ENCODE measurements at places on chromosomes 7 and 10.
A peak's percentile ranks its signal among the peaks of the same experiment; 100 is the strongest.

DNA sequence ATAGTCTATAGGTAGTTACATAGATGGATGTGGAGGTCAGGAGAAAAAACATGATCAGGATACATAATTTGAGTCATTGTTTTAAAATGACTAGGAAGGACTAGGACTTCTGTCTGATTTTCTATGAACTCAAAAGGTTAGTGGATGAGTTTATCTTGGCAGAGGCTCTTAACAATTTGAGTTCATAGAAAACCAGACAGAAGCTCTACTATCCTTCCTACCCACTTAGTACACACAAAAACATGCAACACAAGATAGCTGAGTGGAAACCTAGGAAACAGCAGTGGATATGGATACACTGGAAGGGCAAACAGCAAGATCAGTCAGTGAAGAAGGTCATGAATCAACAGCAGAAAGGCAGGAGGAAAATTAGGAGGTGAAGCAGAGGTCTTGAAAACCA, 84.6 kb downstream of the VPS50 start:
- DNase-seq: no peak

- no peak for DNase-seq
Measured at GRCh38 chr7:88002617-88003016, 68.6 kb downstream of the ADAM22 start.

DNA sequence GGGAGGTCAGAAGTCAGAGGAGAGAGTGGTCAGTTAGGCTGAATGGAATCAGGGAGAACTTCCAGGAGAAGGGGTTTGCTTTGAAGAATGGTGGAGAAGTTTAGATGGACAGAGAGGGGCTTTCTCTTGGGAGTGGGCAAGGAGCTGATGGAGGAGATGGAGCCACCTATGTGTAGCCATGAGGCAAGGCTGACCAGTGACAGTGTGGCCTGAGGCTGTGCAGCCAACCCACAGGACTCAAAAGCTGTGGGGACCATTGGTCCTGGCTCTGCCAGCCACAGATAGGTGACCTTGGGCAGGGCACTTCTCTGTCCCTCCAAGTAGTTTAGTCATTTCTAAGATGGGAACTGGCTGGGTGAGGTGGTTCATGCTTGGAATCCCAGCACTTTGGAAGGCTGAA, 18.7 kb downstream of the NEURL1 start:
- DNase-seq: no peak

DNA sequence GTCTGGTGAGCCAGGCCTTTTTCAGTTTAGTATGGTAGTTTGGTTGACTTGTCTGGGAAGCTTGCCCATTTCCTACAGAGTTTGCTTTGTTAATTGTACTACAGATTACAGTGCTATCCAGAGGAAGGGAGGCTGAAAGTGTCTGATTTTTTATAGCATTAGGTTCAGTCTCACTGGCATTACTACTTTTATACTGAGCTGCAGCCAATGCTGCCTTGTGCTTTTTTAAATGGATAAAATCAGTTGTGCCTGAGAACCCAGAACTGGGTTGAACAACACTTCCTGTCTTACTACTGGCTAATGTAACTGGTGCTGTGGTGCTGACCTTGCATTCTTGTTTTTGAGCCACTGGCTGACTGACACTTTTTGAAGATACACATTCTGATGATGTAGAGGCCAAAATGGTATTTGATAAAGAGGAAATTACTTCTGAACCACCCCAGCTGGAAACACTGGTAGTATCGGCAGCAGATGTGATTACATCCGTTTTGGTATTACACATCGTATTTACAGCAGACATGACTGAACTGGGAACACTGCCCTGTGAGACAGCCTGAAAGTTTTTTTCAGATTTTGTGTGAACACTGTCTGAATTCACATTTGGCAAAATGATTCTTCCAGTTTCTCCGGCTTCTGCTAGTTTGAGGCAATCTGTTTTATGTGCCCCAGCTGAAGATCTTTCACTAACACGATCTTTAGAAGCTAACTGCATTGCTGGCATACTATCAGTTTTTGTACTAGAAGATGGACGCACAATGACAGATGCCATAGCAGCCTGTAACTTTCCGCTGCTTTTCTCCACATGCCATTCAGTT, 74.1 kb downstream of the NRBF2 start:
- no peak for DNase-seq

GRCh38 chr10:82071231-82071630, 196.2 kb downstream of the NRG3 start:
- DNase-seq: no peak

GRCh38 chr10:119834188-119834587, 38.5 kb downstream of the MCMBP start:
- DNase-seq: no peak

DNA sequence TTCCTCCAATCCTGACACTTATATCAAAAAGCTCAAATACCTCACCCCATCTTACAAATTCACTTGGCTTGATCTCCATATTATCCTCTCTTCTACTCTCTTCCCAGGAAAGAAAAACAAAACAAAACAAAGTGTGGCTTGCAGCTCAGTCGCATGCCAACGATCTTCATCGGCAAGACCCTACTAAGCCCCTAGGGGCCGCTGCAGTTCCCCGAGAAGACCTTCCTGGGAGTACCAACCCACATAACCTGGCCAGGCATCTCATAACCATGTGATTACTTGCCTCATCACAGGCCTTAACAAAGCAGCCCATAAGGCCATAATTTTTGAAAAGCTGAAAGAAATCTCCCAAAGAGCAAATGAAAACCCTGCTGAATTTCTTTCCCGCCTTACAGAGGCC, 103.7 kb downstream of the ZNF92 start:
- no peak for DNase-seq

DNA sequence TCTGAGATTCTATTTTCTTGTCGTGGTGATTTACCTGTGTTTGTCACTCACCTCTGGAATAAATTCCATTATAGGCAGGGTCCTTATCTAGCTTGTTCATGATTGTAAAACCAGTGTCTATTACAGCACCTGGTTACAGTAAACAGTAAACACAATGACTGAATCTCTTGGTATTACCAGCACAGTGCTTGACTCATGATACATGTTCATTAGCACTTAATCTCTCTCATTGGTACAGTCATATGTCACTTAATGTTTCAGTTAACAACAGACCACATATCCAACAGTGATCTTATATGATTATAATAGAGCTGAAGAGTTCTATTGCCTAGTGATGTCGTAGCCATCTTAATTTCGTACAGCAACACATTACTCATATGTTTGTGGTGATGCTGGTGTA, 1.6 kb upstream of the TASOR2 start:
- DNase-seq: no peak

DNA sequence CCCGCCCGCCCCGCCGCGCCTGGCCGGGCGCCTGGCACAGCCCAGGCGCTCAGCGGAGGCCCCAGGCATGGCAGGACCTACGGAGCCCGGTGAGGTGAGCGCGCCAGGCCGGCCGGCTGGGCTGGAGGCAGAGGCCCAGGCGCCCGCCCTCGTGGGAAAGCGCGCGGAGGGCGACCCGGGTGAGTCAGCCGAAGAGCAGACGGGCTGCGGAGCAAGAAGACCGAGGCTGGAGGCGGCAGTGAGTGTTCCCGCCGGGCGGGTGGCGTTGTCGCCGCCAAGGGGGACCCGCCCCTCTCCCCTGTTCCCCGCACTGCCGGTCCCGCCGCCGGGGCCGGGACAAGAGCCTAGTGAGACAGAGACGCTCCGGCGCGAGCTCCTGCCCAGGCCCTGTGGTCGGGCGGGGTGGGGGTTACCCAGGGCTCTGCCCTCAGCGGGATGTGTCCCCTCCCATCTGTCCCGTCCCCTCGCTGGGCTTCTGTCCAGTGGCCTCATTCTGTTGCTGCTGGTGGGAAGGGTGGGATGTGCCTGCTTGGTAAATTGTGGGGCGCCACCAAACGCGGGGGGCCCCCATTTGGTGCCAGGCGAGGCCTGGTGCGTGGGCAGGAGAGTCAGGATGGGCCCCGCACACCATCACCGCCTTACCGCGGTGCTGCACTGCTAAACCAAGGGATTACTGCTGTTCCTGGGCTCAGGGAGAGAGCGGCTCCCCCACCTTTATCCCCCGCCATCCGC, 17.0 kb upstream of the NODAL start:
- peak; percentile 44 for DNase-seq

DNA sequence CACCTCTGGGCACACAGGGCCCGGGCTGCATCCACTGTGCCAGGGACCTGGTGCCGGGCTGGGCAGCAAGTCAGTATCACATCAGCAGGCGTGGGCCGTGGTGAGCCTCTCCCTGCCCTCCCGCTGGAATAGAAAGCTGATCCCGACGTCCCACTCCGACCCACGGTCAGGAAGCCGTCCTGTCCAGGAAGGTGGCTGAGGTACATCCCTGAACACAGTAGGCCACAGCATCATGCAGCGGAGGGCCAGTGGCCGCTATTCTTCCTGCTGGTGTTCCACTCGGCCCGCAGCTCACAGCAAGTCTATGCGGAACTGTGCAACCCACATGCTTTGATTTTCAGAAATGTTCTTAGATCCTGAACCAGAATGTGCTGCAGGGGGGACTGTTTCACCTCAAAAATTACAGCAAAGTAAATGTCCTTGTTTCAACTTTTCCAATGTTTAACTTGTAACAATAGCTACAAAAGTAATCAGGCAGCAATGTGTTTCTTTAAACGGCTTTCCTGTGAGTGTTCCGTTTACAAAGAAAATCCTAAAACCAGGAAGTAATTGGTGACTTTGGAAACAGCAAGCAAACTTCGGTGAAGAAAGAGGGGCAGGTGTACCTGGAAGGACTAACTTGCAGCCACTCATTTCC, 676 bp upstream of the GPR146 start:
- DNase-seq: no peak

- DNase-seq: no peak
Measured at GRCh38 chr7:123494193-123494796, 40.1 kb downstream of the IQUB start.

DNA sequence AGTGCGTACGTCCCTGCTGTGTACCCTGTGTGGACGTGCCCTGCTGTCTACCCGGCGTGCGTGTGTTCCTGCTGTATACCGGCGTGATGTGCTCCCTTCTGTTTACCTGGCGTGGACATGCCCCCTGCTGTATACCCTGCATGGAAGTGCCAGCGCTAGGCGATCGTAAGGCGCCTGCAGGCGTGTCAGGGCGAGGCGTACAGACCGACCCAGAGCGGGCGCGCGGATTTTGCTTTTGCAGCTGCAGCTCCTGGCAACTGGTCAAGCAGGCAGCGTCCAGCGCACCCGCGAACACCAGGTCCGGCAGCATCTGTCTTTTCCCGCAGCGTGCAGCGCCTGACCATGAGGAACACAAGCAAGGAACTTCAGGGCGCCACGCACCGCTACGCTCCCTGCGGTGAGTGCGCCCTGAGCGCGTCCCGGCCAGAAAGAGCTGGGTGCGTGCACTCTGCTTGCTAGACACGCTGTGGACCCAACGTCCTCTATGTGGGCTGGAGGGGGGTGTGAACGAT, 680 bp downstream of the C7orf57 start:
- DNase-seq: no peak

- DNase-seq: no peak
Measured at GRCh38 chr7:36299223-36299774, 90.4 kb upstream of the ANLN start.

- DNase-seq: no peak
Measured at GRCh38 chr7:31778296-31778695, 91.3 kb downstream of the PPP1R17 start.

GRCh38 chr7:16753932-16754855, 639 bp downstream of the TSPAN13 start:
- DNase-seq: no peak

- DNase-seq: no peak
Measured at GRCh38 chr10:103111918-103112877, 80.9 kb downstream of the NT5C2 start.

- DNase-seq: no peak
Measured at GRCh38 chr7:85114342-85114741, 72.5 kb downstream of the SEMA3D start.

DNA sequence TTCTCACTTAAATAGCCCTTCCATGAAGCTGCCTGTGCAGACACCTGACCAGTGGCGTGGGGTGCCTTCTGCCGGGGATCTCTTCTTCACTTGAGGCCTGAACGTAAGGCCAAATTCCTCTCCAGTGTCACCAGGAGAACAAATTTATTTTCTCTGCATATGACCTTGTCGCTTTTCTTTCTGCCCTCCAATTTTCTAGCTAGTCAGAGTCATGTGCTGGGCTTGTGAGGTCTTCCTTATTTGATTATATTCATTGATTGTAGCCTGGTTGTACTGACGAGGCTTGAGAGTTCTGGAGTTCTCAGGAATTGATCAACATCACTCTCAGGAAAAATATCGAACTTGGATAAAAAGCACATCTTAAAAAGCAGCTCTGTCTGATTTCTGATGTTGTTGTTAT, 255.7 kb downstream of the BUB3 start:
- no peak for DNase-seq

DNA sequence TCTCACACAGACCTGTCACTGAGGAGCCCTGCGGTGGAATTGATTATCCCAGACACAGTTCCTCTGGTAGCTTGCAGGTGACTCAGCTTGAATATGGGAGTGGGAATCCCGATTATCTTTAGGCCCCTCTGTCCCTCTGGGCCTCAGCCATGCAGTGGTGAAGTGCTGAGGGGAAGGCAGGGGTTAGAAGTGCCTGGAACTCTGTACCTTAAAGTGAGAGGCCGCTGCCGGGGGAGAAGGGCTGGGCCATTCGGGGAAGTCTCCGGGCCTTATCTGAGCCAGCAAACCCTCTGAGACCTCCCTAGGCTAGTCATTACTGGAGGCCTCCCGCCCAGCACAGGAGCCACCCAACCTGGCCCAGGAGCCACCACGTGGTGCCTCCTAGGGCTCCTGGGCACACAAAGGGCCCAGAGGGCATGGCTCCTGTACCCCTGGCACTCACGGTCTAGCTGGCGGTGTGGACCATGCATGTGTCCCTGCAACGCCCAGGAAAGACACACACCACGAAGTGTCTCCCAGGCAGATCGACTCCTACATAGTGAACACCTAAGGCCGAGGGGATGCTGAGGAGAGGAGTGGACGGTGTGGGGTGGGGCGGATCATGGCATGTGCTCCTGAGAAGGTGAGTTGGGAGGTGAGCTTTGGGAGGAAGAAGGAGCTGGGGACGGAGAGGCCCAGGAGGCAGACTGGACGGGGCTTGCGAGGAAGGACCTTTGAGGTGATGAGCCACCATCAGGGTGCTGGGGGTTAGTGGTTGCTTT, 56.2 kb downstream of the HK1 start:
- no peak for DNase-seq
